ENCODE measurements at places on chromosomes 1 and 21.

DNA sequence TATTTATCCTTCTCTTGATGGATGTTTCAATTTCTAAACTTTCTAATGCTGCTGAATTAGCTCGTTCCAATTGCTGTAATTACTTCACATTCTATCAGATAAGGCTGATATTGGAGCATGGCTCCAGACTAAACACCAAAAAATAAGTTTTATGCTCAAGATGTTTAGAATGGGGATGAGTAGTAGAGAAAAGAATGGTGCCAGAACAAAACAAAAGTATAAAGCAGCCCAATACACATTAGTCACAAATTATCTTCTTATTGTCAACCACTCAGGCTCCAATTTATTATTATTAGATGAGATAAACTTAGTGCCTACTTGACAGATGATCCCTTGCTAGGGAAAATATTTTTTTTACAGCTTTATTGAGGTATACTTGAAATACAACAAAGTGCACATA lies 21.8 kb downstream of the ATPAF1 start:
- DNase-seq, result no peak

- no peak for DNase-seq
Measured at GRCh38 chr1:159799446-159799985, 2.6 kb upstream of the FCRL6 start.

DNA sequence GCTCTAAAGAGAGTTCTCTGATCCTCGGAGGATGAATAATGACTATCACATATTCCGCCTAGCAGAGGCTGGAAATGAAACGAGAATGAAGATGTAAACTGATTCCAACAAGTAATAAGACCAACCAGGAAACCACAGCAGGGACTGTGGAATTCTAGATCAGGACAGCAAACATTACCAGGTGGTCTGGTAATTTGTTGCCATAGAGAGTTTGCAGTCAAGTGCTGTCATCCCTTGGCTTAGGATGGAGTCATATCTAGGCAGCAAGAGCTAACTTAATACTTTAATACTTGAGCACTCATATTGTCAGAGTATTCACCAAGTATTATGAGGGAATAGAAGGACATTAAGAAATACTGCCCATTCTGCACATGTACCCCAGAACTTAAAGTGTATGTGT lies 45.1 kb upstream of the MUTYH start:
- no peak for DNase-seq

DNA sequence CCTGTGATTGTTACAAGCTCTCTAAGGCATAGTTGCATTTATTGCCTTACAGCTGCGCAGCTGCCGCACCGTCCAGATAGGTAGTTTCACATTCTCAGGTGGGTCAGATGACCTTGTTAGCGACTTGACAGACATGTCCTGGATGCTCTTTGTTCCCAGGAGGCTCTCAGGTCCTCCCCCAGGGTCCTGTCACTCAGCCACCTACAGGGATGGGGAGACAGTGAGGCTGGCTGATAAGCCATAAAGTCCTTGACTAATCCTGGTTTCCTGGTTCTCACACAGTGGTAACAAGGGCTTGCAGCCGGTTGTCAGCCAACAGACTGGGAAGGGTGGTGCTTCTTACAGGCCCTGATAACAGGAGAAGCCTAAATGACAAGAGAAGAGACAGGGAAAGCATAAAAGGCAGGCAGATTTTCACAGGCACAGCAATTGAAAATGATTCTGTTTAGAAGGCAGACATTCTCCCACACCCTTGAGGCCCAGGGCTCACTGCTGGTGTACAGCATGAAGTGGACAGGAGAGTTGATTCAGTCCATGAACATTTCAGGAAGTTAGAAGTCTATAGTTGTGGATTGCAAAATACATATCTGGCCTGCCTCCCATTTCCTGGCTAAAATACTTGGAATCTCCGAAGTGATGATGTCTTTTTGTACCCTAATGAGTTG lies 2.9 kb downstream of the ARF1 start:
- DNase-seq, result peak; percentile 80

- DNase-seq, result peak; percentile 3
Measured at GRCh38 chr1:110508028-110508940, 10.7 kb downstream of the KCNA10 start.

GRCh38 chr21:44603109-44603875 lies 2.9 kb downstream of the KRTAP10-7 start:
- DNase-seq, result no peak

DNA sequence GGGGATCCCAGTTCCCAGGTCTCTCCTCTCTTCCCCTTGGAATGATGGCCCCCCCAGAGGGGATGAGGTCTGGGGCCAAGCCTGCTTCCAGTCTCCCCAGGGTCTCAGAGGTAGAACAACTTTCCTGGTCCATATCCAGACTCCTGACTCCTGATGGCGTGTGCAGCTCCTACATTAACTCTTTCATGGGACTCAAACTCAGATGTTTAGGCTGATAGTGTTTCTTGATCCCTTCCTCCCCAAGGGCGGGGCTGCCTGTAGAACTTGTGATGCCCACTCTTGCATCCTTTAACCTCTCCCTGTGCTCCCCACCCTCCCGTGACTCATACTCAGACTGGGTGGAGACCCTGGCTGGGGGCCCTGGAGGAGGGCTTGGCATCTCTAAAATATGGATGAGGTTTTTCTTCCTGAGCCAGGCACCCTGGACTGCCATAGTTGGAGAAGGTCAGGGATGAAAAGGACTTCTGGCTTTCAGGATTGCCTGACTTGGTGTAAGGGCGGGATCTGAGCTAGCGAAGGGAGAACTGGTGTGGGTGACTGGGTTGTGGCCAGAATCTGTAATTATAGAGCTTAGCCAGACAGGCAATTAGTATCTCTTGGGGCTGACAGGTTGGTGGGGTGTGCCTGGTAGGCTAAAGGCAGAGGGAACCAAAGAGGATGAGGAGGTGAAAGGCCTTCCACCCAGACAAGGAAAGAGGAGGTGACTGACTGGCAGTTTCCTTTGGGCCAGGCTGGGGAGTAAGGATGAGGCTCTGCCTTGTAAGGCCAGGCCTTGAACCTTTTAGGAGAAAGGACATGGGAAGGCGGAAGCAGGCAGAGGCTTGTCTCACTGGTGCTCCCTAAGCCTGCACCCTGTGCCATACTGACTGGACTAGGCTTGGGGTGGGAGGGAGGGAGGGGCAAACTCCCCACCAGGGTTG lies 1.5 kb downstream of the ATP8B2 start:
- peak; percentile 74 for DNase-seq

DNA sequence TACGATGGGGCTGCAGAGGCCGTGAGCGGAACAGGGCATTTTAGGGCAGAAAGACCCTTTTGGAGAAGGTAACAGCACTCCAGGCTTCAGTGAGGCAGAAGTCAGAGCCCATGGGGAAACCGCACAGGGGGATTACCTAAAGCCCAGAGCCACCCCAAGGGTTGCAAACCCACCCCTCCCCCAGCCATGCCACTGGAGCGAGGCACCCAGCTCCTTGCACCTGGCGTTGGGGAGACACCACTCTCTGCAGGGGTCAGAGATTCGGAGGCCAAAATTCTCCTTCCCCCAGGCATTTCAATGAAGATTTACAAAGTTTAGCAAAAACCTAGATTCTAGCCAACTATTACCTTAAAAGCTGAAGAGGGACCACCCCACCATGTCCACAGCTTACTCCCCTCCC lies 38.4 kb upstream of the CCDC27 start:
- no peak for DNase-seq

DNA sequence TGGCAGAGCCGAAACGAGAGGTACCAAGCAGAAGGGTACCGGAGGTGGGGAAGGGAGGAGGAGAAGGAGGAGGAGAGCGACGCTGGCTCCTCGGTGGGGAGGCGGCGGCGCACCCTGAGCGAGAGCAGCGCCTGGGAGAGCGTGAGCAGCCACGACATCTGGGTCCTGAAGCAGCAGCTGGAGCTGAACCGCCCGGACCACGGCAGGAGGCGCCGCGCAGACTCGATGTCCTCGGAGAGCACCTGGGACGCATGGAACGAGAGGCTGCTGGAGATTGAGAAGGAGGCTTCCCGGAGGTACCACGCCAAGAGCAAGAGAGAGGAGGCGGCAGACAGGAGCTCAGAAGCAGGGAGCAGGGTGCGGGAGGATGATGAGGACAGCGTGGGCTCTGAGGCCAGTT lies 32.4 kb downstream of the STYXL2 start:
- no peak for DNase-seq

GRCh38 chr1:11078631-11079030 lies 18.8 kb upstream of the SRM start:
- DNase-seq, result peak; percentile 43

DNA sequence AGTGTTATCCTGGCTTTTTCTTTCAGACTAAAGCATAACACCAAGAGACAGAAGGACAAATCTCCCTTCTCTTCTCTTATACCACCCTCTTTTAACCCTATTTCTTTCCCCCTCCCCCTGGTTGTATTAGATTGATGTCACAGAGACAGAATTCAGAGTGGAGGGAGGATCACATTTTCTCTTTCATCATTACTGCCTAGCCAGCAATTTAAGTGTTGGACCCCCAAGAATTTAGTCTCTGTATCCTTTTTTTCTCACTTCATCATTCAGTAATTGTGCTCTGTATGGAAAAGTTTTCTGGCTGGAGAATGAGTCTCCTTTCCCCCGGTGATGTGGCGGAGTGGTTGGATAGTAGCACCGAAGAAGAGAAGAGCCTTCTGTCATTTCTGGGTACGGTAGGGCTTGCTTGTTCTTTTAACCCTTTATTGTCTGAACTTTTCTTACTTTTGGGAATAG lies 124.8 kb downstream of the CLEC20A start:
- no peak for DNase-seq

DNA sequence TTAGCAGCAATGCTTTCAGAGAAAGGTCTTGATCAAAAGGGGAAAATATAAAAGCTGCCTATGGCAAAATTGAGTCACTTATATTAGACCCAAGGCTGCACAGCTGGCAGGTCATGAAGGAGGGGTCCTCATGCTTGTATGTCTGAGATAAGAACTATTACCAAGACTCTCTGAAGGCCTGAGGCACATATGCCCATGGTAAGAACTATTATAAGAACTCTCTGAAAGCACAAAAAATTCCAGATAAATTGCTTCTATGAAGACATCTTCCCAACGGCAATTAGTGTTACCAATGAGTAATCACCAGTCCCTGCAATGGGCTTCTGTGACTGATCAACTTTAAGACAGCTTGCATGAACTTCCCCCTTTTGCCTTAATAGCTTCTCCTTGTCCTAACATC lies 42.8 kb upstream of the LRIF1 start:
- DNase-seq, result no peak

GRCh38 chr1:159873530-159874143 lies 11.2 kb upstream of the VSIG8 start:
- DNase-seq, result no peak

DNA sequence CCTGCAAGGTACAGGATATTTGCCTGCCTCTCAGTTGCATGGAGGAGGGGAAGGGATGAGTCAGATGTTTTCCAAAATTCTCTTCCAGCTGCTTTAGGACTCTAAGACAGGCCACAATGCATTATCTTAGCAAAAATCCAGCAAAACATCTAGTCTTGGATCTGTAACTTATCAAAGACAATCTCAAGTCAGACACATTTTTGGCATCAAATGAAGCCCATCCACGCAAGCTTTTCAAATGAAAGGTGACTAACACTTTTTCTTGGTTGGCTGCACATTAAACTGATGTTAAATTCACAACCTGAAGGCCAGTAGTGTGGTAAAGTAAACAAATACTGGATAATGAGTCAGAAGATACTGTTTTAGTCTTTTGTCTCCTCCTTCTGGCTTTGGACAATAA lies 21.3 kb downstream of the FAM78B start:
- no peak for DNase-seq

DNA sequence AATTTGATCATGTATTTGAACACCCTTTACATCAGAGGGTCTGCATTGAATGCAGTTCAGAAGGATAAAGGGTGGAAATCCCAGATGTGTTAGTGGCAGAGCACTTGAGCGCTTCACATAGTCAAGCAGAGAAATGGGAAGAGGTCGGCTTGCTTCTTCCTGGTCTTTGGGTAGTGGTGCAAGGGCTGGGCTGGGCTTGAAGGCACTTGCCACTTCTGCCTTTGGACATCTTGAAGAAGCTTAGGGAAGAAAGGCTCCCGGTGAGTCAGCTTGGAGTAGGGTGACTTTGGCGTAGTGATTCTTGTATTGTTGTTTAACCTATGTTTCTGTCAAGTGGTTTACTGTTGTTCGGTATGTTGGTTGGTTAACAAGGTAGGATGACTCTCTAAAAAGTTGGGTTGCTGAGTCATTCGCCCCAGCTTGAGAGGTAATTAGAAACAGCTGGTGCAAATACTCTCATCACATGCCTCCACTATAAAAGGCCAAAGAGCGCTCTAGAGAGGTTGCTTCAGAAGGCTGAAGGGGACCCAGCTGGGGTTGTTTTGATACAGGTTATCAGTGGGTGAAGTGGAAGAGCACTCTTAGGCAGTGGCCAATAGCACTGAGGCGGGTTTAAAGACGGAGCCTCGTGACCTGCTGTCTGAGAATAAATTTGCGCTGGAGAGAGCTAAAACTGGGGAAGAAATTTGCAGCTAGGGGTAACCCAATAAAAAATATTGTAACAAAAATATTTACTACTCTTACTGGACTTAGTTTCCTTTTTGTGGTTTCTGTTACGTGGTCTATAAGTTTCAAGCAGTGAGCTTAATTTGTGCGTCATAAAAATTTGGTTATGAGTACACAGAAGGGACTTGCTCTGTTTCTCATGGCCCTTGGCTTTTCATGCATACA lies 1.4 kb downstream of the BACH1 start:
- DNase-seq, result peak; percentile 97

DNA sequence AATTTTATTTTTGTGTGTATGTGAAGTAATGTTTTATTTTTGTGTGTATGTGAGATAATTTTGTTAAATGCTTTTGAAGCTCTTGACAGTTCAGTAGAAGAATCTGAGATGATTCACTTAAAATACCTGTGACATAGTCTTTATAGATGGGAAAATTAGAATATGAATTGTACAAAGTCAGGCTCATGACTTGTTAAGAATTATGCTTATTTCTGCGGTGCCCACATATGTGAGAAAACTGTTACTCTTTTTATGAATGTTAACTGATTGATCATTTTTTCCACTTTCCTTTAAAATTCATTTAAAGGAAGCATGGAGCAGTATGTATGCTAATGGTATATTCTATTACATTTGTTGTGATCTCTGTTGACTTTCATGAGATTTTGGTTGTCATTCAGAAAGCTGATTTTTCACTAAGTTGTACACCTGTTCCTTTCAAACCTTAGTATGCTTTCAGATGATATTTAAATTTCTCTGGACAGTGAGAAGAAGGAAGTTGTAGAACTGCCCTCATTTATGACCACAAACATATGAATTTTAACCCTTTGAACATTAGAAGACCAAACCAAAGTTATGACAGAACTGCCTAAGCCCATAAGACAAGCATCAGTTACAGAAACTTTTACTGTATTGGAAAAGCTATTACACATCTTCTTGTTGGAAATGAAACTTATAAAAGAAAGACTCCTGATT lies 110.1 kb downstream of the POU2F1 start:
- DNase-seq, result no peak

DNA sequence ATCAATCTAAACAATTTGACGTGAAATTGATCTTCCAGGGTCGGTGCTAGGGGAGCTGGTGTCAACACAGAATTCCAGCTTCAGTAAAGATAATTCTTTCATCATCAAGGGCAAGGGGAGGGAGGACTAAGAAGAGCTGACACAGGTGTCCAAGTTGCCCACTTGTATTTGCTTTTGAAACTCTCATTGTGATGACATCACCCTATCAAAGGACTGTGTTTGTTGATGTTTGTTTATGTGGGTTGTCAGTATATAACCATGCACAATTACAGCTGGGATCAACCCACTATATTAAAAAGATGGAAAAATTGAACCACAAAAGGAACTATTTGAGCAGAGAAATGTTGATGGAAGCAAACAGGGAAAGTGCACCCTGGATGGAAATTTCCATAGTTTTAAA lies 48.8 kb downstream of the ZC3H11B start:
- DNase-seq, result no peak
